ENCODE measurements at places on chromosomes 13 and 19.

GRCh38 chr13:23695196-23695595 lies 125.0 kb downstream of the TNFRSF19 start:
- DNase-seq: no peak

- no peak for DNase-seq
These were observed 32.2 kb upstream of the GGACT start for GRCh38 chr13:100620792-100621191.

GRCh38 chr13:110779022-110779421 lies 65.5 kb downstream of the ING1 start:
- DNase-seq: no peak

- no peak for DNase-seq
These were observed 18.7 kb downstream of the ACTN4 start for GRCh38 chr19:38665950-38666662.

GRCh38 chr13:64041296-64041695 lies 2625.6 kb upstream of the PCDH20 start:
- no peak for DNase-seq

DNA sequence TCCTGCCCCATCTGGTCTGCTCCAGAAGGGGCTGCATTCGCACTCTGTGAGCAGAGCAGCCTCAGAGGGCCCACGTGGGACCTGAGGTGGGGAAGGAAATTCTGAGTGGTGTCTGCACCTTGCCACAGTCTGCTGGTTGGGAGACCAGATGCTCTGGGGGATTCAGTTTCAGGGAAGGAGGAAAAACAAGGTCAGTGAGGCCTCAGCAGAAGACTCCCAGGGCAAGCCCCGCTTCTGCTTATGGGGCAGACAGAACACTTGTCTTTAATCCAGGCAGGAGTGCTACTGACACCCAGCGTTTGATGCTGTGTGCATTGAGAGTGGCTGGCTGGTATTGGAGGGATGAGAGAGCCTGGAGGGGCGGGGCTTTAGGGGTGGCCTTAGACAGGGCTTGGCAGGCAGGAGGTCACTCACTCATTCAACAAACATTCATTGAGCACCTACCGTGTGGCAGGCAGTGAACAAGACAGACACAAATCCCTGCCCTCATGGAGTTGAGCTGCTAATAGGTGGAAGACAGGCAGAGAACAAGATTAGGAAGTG lies 4.9 kb upstream of the CLEC17A start:
- DNase-seq: no peak

GRCh38 chr13:114118511-114119123 lies 13.8 kb downstream of the RASA3 start:
- no peak for DNase-seq
